ENCODE measurements at places on chromosomes 11 and 22. TPM values are rescaled to one million over a fixed set of nuclear protein-coding genes. Genes with fewer than 3 reads are reported as not detected.

- DNase-seq: no peak
These were observed 6.6 kb downstream of the PLEKHB1 start for GRCh38 chr11:73652856-73653559.

CDC42EP2 gene
- 0.58 TPM for total RNA-seq

DNA sequence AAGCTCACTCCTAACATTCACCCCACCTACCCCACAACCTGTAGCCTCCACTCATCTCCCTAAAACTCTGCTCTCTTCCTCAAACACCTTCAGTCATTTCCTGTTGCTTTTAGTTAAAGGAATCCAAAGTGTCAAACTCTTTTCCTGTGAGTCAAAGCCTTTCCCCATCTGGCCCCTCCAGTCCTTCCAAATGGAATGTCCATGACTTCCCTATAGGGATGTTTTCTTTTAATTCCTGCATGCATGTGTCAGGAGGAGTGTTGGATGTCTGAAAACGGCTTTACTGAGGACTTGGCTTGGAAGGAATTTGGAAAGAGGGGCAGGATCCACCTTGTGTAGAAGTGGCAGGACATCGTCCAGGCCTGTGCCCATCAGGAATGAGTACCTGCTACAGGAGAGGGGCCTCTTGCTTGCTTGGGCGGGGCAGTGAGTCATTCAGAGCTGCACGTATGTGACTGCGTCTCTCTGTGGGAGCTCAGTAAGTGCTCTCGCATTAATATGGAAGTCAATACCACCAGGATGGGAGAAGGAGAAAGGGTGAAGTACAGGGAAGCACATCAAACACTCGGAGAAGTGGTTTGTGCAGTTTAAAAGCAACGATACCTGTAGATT lies 491.9 kb downstream of the OPCML start:
- DNase-seq: no peak

DNA sequence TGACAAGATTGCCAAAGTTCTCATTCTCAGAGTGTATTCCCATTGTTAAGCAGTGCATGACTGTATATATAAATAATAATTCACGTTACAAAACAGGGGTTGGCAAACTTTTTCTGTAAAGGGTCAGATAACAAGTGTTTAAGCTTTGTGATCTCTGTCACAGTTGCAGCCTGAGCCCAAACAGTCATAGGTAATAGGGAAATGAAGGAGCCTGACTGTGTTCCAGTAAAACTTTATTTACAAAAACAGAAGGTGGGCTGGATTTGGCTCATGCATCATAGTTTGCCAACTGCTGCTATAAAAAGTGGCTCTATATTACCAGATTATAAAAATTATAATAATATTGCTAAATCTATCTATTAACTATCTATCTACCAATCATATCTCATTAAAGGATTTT lies 3.5 kb downstream of the MMP7 start:
- no peak for DNase-seq

KCNE3 gene
- total RNA-seq: 1.6 TPM

- no peak for DNase-seq
These were observed 4.7 kb upstream of the TRIM29 start for GRCh38 chr11:120142441-120143100.

DNA sequence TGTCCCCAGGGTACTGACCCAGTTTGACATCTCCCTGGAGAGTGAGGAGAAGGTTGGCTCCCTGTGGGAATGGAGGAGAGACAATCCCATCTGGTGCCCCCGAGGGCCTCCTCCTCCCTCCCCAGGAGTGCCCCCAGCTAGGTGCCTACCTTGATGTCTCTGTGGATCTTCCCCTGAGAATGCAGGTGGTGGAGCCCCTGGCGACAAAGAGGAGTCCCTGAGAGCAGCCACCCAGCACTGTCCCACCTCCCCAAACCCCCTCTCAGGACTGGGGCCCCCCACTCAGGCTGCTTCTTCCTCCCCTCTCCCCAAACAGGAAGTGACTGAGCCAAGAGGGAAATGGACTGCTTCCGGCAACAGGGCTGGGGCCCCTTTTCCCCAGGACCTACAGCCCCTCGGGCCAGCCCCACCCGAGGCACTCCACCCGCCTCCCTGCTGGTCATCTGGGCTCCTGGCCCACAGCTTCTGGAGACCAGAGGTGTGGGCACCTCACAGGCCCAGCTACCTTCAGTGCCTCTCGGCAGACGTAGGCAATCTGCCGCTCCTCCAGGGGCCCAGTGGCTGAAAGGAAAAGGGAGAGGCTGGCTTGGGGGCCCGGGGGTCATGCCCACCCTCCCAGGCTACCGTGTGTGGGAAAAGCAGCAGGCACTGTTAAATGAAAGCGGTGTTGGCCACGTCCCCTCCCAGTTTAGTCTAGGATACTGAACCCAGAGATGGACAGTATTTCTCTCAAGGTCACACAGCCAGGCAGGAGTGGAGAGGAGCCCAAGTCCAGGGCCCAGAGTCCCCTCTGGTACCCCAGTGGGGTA lies 1.2 kb downstream of the MAP4K2 start:
- DNase-seq: no peak

DNA sequence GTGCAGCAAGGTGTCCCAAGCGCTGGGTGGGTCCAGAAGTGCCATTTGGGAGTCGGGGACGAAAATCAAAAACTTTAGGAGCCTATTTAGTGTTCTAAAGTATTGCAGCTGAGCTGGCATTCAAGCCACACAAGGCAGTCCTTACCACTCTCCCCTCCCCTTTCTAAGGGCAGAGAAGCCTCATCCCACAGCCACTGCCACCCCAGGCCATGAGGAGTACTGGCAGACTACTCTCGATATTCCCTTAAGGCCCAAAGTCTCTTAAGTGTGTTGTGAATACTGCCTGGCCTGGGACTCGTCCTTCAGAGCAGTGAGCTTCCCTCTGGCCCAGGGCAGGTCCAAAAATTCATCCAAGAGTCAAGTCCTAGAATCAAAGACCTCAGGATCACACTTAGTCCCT lies 7.8 kb downstream of the FANCF start:
- no peak for DNase-seq

- DNase-seq: no peak
These were observed 1.2 kb downstream of the NPTXR start for GRCh38 chr22:38842512-38843200.

- DNase-seq: no peak
These were observed 144.3 kb upstream of the ANO3 start for GRCh38 chr11:26187639-26188038.

EHF gene
- total RNA-seq: not detected

DNA sequence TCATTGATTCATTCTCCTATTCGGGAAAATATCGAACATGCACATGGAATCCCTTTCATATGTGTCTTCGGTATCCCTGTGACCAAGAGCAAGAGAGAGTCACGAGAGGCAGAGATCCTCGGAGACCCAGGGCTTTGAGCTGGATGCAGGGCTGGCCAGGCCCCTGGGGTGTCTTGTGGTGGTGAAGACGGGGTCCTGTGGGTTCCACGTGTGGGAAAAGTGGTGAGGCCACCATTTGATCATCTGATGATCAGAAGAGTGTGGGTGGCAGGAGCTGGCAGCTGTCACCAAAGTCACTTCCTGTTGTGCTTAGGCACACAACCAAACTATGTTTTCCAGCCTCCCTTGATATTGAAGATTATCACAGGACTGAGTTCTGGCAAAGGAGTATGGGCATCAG lies 94.0 kb downstream of the BRD1 start:
- DNase-seq: no peak

SAAL1 gene
- 19.3 TPM for total RNA-seq
